ENCODE measurements at places on chromosomes 16 and 17.
A peak's percentile ranks its signal among the peaks of the same experiment; 100 is the strongest.

GRCh38 chr17:42678951-42679491 lies 2.2 kb upstream of the PLEKHH3 start:
- peak; percentile 36 for DNase-seq

GRCh38 chr16:3180445-3180878 lies 7.5 kb upstream of the OR1F1 start:
- no peak for DNase-seq

DNA sequence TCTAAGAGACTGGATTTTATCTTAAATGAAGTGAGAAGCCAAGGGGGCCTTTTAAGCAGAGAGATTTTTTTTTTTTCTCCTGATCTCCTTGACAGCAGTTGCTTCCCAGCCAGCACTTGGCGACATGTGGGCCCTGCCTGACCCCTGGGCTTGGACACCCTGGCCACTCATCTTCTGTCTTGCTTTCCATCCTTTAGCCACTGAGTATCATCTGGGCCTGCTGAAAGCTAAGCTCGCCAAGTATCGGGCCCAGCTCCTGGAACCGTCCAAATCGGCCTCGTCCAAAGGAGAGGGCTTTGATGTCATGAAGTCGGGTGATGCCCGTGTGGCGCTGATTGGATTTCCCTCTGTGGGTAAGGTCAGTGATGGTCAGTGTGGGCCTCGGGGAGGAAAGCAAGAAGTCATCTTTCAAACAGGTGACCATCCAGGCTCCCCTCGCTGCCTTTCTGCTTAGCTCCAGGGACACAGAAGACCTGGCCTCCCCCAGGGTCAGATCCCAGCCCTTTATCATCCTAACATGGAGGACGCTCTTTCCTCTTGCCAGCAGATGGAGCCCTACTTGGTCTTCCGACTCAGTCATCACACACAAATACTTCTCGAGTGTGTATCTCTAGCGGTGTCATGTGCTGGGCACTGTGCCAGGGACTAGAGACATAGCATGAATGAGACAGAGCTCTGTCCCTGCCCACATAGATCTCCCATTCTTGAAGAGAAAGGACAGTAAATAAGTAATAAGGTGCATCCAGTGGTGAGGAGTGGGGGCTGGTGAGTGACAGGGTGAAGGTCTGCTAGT lies 6.1 kb downstream of the DRG2 start:
- DNase-seq: peak; percentile 68

- no peak for DNase-seq
These were observed 273.5 kb upstream of the RPL38 start for GRCh38 chr17:73929860-73930430.

DNA sequence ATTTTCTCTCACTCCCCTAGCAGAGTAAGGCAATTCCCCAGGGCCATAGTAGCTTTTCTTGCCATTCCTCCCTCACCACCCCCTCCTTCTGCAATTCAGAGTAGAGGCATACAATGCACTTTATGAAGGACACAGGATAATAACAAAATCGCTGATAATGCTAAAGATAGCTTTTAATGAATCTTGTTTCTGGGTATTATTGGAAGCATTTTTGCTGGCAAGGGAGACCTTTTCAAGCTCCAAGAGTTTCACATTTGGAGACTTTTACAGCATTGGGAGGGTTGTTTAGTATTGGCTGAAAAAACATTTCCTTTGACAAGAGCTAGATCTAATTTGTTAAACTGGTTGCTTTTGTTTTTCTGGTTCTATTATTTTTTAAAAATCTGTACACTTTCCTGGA lies 573.0 kb upstream of the C16orf82 start:
- DNase-seq: no peak

DNA sequence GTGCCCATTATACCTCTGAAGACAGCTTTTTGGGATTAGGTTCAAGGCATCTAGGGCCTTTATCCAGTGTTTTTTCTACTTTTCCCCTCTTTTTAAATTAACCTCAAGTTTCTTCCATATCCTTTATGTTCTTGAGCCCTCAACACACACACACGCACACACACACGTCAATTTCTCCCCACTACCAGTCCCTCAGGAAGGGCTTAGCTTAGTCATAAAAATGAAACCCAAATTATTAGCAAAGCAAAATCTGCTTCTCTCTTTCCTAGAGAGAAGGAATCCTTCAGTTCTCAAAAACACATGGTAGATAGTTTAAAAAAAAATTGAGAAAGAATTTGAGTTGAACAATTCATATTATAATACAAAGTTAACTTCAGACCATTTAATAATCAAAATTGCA lies 401.1 kb downstream of the XYLT1 start:
- no peak for DNase-seq

Measured in myocyte (in vitro differentiated cells).